Foreskin keratinocyte (primary cell): ENCODE measurements at places on chromosomes 3 and 15. TPM values are rescaled to one million over a fixed set of nuclear protein-coding genes. Genes with fewer than 3 reads are reported as not detected.

GRCh38 chr15:50298340-50298739 lies 32.8 kb upstream of the HDC start:
- DNase-seq = no peak

ALPK3 gene
- 0.02 and 0.07 TPM in 2 replicates for polyA plus RNA-seq

- no peak for DNase-seq
Measured at GRCh38 chr3:123285066-123285465, 83.3 kb downstream of the SEC22A start.

GRCh38 chr15:64464276-64465005 lies 4.1 kb downstream of the ZNF609 start:
- DNase-seq = no peak

DNA sequence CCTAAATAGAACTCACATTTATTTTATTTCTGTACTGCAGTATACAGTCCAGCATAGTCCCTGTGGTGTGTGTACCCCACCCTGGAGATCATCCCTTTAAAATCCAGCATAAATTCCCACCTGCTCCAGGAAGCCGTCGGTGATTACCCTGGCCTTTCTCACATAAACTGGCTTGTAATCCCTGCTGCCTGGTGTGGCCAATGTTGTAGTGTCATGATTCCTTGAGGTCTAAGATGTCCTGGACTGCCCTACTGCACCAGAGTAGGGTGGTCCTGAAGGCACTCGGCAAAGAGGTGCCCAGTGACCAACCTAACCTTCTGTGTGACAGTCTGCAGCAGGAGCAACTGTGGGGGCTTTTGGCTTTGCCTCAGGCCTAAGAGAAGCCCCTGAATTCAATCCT lies 58.9 kb downstream of the ITGA11 start:
- no peak for DNase-seq

DNA sequence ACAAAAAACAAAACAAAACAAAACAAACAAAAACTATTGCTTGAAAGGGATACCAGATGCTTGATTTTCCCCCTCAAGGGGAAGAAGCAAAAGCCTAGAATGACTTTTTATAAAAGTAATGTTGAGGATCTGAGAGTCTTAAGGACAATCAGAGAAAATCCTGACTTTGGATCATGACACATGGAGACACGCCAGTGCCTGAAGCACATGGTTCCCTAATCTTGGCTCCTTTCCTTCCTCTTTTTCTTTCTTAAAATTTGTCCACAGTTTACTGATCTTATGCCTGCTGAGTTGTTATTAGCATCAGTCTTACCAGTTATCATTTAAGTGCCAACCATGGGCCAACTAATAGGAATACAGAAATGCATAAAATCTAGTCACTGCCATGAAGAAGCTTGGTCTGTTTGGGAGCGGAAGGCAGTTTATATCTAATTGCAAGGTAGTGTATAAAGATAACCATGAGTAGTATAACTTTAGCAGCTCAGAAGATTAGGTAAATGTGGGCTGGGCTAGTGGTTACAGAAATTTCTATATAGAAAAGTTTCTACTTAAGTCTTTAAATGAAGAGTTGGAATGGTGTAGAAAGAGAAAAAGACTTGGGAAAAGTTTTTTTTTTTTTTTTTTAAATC lies 6.9 kb downstream of the GLCE start:
- DNase-seq = no peak

DNA sequence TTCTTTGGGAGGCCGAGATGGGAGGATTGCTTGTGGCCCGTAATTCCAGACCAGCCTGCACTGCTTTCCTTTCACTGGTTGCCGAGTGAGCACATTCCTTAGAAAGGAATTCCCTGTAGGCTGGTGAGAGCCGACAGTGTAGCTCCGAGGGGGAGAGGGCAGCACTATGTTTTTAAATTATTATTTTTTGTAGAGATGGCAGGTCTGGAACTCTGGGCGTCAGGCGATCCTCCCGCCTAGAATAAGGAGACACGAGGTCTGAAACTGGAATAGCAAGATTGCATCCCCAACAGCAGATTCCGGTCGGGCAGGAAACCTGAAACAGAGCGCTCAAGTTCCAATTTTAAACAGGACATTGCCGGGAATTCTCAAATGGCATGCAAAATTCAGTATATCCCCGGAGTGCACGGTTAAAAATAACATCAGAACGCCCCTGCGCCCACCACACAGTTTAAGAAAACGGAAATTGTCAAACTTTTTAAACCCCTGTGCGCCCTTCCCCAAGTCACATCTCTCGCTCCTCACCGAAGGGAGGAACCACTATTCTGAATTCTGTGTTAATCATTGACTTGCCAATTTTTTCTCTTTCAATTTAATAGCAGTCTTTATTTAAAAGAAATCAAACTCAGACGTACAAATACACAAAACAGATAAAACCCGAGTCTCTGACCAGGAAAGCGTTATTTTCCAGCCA lies 643 bp upstream of the RNU5B-1 start:
- peak; percentile 50 for DNase-seq

DNA sequence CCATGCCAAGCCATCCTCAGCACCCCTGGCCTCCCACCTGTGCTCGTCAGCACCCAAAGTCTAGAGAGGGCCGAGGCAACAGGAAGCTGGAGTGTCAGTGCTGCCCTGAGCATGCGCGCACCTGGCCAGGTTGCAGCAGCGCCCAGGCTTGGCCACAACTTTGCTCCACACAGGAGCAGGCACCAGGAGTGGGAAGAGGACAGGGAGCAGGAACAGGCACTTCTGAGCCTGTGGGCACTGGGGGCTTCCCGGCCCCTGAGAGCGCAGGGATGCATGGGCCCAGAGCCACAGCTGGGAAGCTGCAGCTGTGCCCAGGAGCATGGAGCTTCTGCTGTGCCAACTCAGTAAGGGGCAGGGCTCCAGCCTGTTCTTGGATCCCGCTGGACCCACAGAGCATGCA lies 471.5 kb upstream of the WNT5A start:
- DNase-seq = no peak

TOPAZ1 gene
- polyA plus RNA-seq = not detected in 2 replicates

- no peak for DNase-seq
Measured at GRCh38 chr3:2948882-2949281, 161.3 kb downstream of the IL5RA start.

CFAP100 gene
- polyA plus RNA-seq = not detected in 2 replicates

DNA sequence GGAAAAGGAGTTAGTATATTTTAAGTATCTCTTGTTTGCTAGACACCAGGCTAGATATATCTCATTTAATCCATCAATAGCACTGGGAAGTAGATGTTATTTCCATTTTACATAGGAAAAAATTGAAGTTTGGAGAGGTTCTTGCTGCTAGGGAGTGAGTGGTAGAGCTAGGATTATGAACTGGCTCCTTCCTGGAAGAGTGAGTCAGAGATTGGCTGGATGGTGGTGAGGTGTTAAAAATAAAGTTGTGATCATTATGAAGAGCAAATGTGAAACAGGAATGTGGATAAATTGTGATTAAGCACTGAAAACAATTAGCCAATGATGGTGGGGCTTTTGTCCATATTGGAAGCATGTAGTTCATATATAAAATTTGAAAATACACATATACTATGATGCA lies 234.2 kb downstream of the WNT5A start:
- no peak for DNase-seq

- DNase-seq = peak; percentile 93
Measured at GRCh38 chr3:188627652-188628051, 473.7 kb downstream of the LPP start.

DNA sequence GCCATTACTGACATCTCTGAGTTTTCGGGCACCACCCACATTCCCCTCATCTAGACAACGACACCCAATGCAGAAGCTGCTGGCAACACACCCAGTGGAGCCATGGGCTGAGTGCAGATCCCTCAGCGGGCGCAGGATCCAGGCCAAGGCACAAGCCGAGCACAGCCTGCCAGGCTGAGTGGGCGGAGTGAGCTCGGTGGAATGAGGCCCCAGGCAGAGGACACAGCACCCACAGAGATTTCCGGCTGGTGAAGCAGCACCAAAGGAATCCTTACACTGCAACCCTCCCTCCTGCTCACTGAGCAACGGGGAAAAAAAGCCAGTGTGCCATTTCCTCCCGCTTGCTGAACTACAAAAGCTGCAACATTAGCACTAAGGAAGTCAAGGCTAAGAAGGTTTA lies 34.3 kb downstream of the ZMAT3 start:
- DNase-seq = peak; percentile 83

RASGRP1 gene
- polyA plus RNA-seq = not detected in 2 replicates

SPTSSB gene
- 0.02 TPM in 1 of 2 replicates, not detected in the other for polyA plus RNA-seq
